ENCODE measurements at places on chromosomes 1 and 21.

- no peaks in the 10 kb centered on the region for H3K27me3 ChIP-seq
- peaks cover 2% of the 10 kb centered on the region for H3K4me1 ChIP-seq
- no peak for DNase-seq
- no peak overlapping the region for H3K27ac ChIP-seq
- no peak overlapping the region for H3K4me3 ChIP-seq
These were observed 20.6 kb downstream of the LRRC42 start for GRCh38 chr1:53966794-53967193.

GRCh38 chr1:52402860-52403240 lies 1.4 kb downstream of the ORC1 start:
- peaks cover 54% of the 10 kb centered on the region for H3K36me3 ChIP-seq
- DNase-seq = no peak

DNA sequence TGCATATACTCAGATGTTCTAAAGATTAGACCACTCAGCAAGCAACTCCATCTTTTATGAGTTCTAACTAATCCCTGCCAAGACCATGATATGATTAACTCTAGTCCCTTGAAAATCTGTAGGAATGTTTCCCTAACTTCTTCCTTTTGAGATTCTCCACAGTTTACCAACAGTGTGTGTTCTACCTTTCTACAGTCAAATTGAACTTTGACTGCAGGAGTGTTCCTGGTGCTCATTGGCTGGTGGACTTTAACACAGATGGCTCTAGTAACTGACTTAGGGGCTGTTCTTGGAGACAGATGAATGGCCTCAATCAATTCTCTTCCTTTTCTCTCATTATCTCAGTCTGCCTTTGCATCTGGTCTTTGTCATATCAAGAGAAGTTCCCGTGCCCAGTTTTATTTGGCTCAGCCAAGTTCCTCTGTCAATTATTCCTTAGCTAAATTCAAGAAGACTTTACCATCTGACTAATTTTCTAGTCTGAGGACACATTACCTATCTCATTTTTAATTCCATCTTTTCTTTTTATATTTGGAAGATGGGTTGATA lies 643.9 kb upstream of the CAMK1G start:
- H3K27me3 ChIP-seq = peaks cover 2% of the 10 kb centered on the region
- DNase-seq = no peak
- no peak overlapping the region for H3K4me3 ChIP-seq
- H3K27ac ChIP-seq = no peak overlapping the region
- no peaks in the 10 kb centered on the region for H3K36me3 ChIP-seq

- peaks cover 18% of the 10 kb centered on the region for H3K27me3 ChIP-seq
- no peak for DNase-seq
- H3K27ac ChIP-seq = no peak overlapping the region
- H3K36me3 ChIP-seq = no peaks in the 10 kb centered on the region
These were observed 32.4 kb upstream of the PIGC start for GRCh38 chr1:172476218-172476811.

- no peaks in the 10 kb centered on the region for H3K36me3 ChIP-seq
- peaks cover 10% of the 10 kb centered on the region for H3K4me1 ChIP-seq
These were observed 2.2 kb downstream of the CRYBG2 start for GRCh38 chr1:26351590-26352337.

GRCh38 chr1:112457955-112458354 lies 50.8 kb upstream of the WNT2B start:
- peaks cover 20% of the 10 kb centered on the region for H3K27me3 ChIP-seq
- no peak overlapping the region for H3K4me3 ChIP-seq
- DNase-seq = no peak

DNA sequence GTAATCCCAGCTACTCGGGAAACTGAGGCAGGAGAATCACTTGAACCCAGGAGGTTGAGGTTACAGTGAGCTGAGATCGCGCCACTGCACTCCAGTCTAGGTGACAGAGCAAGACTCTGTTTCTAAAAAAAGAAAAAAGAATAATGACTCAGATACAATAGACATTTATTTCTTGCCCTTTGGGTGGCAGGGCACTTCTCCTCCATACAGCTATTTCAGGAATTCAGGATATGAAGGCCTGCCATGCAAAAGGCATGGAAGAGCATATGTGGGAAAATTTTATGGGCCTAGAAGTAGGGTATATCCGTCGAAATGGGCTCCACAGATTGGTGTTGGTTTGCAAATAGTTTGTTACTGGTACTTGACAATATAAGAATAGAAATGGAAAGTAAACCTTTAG lies 20.2 kb upstream of the POGZ start:
- peaks cover 3% of the 10 kb centered on the region for H3K36me3 ChIP-seq
- no peak for DNase-seq
- H3K4me3 ChIP-seq = no peak overlapping the region
- H3K27ac ChIP-seq = no peak overlapping the region
- no peaks in the 10 kb centered on the region for H3K4me1 ChIP-seq

DNA sequence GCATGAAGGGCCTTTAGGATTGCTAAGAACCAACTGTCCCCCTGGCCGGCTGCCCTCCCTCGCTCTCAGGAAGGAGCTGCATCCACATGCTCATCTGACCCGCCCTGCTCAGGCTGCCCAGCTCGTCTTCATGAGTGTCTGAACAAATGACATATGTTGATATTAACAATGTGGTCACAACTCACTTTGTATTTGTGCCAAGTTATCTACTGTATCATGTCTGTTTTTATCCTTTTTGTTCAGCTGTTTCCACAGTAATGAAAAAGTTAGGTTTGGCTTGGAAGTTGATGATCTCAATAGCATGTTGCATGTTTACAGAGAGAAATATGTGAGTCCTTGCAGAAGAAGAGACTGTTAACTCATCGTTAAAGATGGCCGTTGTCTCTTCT lies 75.1 kb downstream of the PHTF1 start:
- peaks cover under 1% of the 10 kb centered on the region for H3K27me3 ChIP-seq
- H3K36me3 ChIP-seq = no peaks in the 10 kb centered on the region
- no peak for DNase-seq
- no peak overlapping the region for H3K27ac ChIP-seq
- no peak overlapping the region for H3K4me3 ChIP-seq

- H3K4me1 ChIP-seq = peaks cover 50% of the 10 kb centered on the region
- peak overlapping the region; percentile 56 for H3K27ac ChIP-seq
- H3K27me3 ChIP-seq = no peaks in the 10 kb centered on the region
- H3K36me3 ChIP-seq = peaks cover 56% of the 10 kb centered on the region
- H3K4me3 ChIP-seq = no peak overlapping the region
These were observed 3.5 kb downstream of the LRP8 start for GRCh38 chr1:53324321-53324720.

DNA sequence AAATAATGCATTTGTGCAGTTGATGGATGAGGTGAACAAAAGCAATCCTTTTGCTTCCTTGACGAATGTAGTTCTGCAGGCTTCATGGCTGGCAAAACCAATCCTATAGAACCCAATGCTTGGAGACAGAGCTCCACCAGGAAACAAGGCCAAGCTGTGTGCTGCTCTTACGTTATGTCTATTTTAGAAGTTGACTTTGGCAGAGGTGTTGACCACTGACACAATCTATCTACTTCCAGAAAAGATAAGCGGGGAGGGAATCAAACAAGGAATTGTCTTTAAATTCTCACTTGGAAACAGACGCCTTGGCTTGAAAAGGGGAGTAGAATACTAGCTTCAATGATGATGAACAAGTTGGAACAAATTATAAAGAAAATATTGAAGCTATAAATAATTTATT lies 211.2 kb downstream of the SETD4 start:
- no peak for DNase-seq
- H3K36me3 ChIP-seq = no peaks in the 10 kb centered on the region
- H3K4me1 ChIP-seq = no peaks in the 10 kb centered on the region

DNA sequence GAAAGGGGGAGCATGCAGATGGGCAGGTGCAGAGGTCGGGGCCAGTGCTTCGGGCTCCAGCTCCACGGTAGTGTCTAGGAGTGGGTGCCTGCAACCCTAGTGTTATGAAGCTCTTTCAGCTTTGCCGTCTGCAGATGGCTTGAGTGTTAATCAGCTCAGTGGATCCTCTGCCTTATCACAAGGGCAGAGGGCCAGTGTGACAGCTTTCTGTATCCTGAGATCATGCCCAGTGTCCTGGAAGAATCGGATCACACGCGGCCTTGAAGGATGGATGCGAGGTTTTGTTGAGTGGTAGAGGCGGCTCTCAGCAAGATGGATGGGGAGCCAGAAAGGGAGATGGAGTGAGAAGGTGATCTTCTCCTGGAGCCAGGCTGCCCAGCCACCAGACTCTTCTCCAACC lies 25.5 kb upstream of the C1orf146 start:
- H3K27me3 ChIP-seq = peaks cover 3% of the 10 kb centered on the region
- no peaks in the 10 kb centered on the region for H3K36me3 ChIP-seq
- no peak overlapping the region for H3K27ac ChIP-seq
- H3K4me3 ChIP-seq = no peak overlapping the region

DNA sequence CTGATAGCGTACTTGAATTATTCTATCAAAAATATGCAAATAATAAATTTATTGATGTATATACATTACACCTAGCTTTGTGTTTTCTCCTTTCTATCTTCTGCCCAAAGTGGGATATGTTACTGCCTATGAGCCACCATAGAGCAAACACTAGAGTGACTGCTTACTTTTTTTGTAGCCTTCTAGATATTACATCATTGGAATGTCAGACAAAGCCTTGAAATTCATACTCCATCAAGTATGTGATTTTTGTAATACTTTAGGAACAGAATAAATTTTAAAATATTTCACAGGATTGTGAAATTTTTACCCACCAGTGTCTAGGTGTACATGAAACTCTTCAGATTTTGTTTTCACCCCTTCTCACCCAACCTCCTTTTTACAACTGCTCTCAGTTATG lies 787.6 kb downstream of the USP25 start:
- no peak for DNase-seq
- H3K4me3 ChIP-seq = no peak overlapping the region
- no peaks in the 10 kb centered on the region for H3K36me3 ChIP-seq

GRCh38 chr1:204188959-204189639 lies 7.2 kb downstream of the KISS1 start:
- H3K27ac ChIP-seq = no peak overlapping the region
- no peak for DNase-seq
- H3K4me1 ChIP-seq = peaks cover 2% of the 10 kb centered on the region
- no peaks in the 10 kb centered on the region for H3K36me3 ChIP-seq
- peaks cover 49% of the 10 kb centered on the region for H3K27me3 ChIP-seq

DNA sequence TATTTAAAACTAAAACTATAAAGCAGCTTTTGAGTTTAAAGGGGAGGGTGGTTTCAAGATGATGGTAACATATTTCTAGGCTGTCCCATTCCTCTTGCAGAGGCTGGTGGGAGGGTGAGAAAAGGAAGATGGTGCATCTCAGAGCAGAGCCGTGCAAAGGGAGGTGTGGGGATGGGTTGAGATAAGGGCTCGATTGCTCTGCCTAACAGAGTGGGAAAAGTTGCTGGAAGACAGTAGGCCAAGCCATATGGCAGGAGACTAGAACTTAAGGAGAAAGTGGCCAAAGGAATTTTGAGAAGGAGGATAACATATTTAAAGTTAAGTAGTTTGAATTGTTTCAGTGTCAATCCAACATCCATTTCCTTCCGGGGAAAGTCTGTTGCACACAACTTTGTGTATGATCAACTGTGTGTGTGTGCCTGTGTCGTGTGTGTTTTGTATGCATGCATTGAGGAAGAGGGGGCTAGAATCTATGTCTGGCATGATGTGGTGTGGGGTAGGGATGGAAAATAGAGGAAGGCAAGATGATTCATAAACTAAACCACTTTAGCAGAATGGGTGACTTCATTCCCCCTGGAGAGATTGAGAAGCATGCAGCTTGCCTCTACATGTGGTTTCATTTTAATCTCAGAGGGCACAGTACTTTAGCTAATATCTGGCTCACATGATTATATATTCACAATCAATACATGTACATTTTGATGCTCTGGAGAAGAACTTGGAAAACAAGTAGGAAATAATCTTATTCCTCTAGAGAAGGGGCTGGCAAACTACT lies 145.0 kb upstream of the DNAH14 start:
- no peak overlapping the region for H3K27ac ChIP-seq
- DNase-seq = no peak
- H3K4me1 ChIP-seq = peaks cover 29% of the 10 kb centered on the region
- no peak overlapping the region for H3K4me3 ChIP-seq
- H3K27me3 ChIP-seq = no peaks in the 10 kb centered on the region
- H3K36me3 ChIP-seq = peaks cover 2% of the 10 kb centered on the region

DNA sequence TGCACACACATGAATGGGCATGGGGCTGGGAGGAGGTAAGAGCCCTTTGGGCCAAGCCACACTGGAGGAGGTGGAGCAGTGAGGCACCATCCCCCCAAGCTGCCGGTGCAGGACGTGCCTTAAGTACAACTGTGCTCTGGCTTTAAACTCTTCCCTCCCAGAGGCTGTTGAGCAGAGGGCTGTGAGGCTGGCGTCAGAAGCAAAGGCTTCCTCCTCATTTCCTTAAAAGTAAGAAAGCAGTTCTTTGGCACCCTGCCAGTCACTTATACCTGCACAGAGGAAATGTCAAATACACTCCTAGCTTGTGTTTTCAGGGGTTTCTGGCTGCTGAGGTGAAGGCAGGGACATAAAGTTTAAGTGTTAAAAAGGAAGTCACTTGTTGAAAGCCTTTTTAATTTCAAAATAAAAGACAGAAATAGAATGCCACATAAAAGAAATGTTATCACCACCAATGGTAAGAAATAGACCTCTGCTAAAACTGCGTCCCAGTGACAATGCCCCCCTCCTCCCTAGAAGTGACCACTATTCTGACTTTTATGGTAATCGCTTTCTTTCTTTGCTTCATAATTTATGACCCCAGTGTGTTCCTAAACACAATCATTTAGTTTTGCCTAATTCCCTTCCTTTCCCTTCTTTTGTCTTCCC lies 33.0 kb downstream of the LAMC2 start:
- no peak overlapping the region for H3K4me3 ChIP-seq
- peaks cover 21% of the 10 kb centered on the region for H3K4me1 ChIP-seq
- H3K27ac ChIP-seq = peak overlapping the region; percentile 65
- H3K36me3 ChIP-seq = no peaks in the 10 kb centered on the region

- H3K4me1 ChIP-seq = peaks cover 18% of the 10 kb centered on the region
- H3K36me3 ChIP-seq = no peaks in the 10 kb centered on the region
- H3K27ac ChIP-seq = no peak overlapping the region
- peak; percentile 44 for DNase-seq
These were observed 58.3 kb downstream of the UBE2T start for GRCh38 chr1:202283379-202283844.

GRCh38 chr21:25425156-25425555 lies 182.1 kb downstream of the MRPL39 start:
- no peaks in the 10 kb centered on the region for H3K36me3 ChIP-seq
- no peak for DNase-seq
- no peak overlapping the region for H3K27ac ChIP-seq
- no peaks in the 10 kb centered on the region for H3K27me3 ChIP-seq
- H3K4me1 ChIP-seq = peaks cover 44% of the 10 kb centered on the region
- H3K4me3 ChIP-seq = no peak overlapping the region

DNA sequence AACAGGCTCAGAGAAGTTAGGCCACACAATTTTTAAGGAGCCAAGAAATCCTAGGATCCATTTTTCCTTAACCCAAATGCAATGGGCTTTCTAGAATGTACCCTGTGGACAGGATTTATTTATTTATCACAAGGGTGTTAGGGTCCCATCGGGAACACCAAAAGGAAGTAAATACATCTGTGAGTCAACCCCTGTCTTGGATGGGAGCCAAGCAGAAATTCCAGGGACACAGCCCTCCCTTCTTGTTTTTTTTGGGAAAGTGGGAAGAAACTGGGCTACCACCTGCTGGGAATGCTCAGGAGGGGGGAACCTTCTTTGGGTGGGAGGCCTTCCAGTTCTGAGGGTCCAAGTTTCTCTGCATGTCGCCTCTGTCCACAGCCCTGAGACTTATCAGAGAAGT lies 1.3 kb downstream of the CRNN start:
- DNase-seq = no peak
- H3K4me3 ChIP-seq = no peak overlapping the region
- no peak overlapping the region for H3K27ac ChIP-seq
- H3K27me3 ChIP-seq = peaks cover 10% of the 10 kb centered on the region
- H3K36me3 ChIP-seq = no peaks in the 10 kb centered on the region

GRCh38 chr1:18148461-18148860 lies 40.9 kb downstream of the IGSF21 start:
- H3K27ac ChIP-seq = no peak overlapping the region
- no peaks in the 10 kb centered on the region for H3K36me3 ChIP-seq
- H3K4me3 ChIP-seq = no peak overlapping the region
- H3K27me3 ChIP-seq = no peaks in the 10 kb centered on the region
- DNase-seq = no peak
